ENCODE measurements at places on chromosomes 7 and 10.

DNA sequence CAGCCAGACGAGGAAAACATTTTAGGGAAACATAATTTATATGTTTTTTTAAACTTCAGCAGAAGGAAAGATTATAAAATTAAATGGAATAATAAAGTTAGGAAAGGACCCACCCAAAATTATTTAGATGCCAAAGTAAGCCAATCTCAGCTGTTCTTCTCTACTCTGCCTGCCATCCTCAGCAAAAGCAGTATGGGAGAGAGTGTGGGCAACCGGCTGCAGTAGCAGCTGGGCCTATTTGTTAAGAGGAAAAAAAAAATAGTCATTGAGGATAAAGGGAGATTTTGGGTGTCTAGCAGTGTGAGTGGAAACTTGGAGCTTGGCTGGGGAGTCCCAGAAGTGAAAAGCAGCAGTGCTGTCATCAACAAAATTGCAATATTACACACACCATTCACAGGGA, 15.4 kb downstream of the SEMA3E start:
- DNase-seq = no peak

GRCh38 chr10:75238182-75239095, 2.7 kb upstream of the COMTD1 start:
- no peak for DNase-seq

DNA sequence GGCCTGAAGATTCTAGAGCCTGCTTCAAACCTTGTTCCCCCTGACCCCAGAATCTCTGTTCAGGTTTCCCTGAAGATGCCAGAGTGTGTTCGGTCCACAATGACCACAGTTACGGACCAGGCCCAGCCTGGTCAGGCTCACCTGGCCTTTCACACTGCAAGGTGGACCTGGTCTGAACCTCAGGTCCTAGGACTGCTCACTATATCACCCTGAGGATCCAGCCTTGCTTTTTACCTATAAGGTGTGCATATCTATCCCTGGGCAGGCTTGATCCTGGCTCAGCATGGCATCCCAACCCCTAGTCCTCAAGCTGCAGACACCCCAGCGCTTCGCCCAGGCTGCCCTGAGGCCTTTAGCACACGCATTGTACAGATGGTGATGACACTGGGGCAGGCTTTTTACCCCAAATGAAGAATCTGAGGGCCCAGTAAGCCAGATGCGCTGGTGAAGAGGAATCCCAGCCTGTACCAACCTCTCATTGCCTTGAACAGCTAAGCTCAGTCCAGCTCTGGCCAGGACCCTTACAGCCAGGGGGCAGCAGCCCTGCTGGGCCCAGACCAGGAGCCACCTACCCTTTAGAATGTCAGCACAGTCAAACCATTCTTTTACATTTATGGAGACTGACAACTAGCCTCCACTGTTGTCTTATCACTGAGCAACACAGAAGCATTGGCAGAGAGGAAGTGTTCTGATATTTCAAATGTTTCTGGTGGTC, 28.0 kb downstream of the MAT1A start:
- no peak for DNase-seq

DNA sequence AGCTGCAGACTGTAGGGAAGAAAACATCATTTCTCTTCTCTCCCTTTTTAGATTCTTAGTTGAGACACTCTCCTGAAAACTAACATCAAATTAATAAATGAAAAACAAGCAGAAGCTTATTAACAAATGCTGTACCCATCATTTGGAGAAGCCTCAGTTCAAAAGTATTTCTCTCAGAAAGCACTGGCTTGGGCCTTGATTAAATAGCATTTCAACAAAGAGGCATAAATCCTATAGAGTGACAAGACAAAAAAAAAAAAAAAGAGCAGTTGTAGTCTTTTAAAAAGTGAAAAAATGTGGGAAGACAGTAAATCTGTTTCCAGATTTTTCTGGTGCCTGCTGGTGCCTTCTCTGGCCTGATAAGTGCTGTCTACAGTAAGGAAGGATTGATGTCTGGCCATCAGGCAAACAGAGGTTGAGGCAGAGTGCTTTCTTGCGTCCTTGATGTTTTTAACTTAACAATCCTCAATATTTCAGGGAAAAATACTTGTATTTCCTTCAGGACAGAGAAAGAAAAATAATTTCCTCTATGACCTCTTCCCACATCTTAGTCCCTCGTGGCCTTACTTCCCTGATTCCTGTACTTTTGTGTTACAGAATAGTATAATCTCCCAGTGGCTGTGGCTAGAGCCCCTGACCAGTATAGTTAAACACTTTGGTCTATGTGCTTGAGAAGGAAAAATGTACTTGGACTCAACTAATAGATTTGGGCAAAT, 300.5 kb downstream of the HGF start:
- no peak for DNase-seq

DNA sequence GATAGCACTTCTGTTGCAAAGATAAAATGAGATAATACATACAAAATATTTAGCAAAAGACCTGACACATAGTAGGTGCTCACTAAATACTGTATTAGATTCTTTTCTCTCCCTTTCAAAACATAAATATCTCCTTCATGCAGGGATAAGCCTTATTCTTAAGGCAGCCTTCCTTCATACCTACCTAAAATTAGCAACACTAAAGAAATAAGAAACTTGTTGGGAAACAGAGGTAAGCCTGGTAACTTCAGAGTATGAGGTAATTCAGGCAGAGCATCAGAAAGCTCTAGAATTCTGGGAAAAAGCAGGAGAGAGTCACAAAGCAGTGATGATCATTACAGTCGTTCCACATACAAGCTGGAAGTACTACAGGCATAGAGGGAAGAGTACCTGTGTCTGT, 15.2 kb downstream of the HIBADH start:
- no peak for DNase-seq

DNA sequence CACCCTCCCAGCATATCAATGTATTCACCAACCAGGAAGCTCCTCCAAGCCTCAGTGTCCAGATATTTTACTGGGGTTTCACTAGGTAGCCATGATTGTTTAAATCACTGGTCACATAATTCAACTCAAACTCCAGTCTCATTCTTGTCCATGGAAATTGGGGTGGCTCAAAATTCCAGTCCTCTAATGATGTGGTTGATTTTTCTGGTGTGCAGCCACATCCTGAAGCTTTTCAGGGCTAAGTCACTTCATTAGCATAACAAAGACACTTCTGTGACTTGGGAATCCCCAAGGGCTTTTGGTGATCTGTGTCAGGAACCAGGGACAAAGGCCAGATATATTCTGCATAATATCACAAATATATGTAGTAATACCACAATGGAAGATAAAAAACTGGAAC, 786.9 kb upstream of the IGFBP3 start:
- DNase-seq = no peak

DNA sequence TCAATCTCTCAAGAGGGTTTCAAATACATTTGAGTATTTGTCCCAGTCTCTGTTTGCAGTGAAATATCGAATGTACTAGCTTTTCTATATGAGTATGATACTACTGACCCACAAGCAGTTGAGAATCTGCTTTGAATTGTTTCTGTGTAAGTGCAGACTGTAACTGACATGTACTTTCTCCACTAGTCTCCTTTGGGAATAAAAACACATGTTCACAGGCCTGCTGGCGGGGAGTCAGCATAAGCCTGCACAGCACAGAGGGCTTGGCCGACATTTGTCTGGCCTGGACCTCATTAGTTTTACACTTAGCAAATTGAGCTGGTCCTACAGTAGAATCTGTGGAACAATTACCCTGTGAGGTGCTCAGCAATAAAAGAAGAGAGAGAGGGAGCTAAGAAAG, 72.6 kb downstream of the ITGB8 start:
- no peak for DNase-seq

Measured in lung (tissue), 17 donors.